ENCODE measurements at places on chromosomes 13 and 19.

DNA sequence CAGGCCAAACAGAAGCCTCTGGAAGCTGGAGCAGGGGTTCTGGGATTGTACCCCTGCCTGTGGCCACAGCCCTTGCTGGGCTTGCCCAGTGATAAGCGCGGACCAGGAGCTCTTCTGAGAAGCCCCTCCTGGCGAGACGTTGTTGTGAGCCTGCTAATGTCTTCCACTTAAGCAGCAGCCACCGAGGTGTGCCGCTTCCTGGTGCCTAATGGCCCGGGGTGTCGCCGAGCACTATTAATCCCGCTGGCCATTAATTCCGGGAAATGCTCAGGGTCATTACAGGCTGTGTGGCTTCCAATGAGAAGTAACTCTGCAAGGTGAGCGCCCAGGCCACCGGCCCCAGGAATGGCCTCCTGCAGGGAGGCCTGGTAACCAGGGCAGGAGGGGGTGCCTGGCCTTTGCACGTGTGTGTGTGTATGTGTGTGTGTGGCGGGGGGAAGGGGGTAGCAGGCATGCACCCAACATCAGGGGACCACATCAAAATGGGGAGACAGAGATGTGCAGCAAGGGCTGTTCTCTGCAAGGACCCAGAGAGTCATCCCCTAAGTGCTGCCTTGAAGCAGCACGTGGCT, 175.0 kb downstream of the URI1 start:
- no peak for DNase-seq

- no peak for DNase-seq
Observed at GRCh38 chr13:46605076-46605824, 52.3 kb downstream of the LRCH1 start.

- DNase-seq: no peak
Observed at GRCh38 chr13:67369895-67370660, 139.9 kb upstream of the PCDH9 start.

DNA sequence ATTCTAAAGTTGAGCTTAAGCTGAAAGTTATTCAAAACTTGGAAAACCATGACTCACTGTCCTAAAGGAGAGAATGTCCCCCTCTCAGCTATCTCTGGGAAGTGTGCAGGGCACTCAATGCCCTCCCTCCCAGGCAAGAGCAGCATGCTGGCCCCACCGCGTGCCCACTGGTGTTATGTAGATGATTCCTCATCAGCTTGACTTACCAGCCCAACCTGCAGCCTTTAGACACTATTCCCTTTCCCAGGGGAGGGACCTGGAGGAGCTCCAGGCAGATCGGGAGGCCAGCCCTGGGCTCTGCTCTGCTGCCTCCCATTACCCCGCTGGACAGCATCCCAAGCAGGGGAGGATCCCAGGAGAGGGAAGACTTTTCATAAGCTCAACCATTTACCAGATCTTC, 124.6 kb downstream of the FGF14 start:
- no peak for DNase-seq

GRCh38 chr19:6693681-6694080, 23.7 kb upstream of the TNFSF14 start:
- no peak for DNase-seq

GRCh38 chr13:28401303-28402056, 93.4 kb downstream of the FLT1 start:
- DNase-seq: no peak

GRCh38 chr13:94305934-94306333, 173.5 kb downstream of the DCT start:
- no peak for DNase-seq

GRCh38 chr19:15177269-15178116, 23.3 kb downstream of the NOTCH3 start:
- peak; percentile 5 for DNase-seq

- DNase-seq: no peak
Observed at GRCh38 chr13:30869491-30869890, 36.6 kb upstream of the MEDAG start.

- DNase-seq: no peak
Observed at GRCh38 chr19:38019396-38019724, 112.4 kb downstream of the SIPA1L3 start.
